Central memory CD8-positive, alpha-beta T cell (primary cell): ENCODE measurements at places on chromosomes 12 and 14.

DNA sequence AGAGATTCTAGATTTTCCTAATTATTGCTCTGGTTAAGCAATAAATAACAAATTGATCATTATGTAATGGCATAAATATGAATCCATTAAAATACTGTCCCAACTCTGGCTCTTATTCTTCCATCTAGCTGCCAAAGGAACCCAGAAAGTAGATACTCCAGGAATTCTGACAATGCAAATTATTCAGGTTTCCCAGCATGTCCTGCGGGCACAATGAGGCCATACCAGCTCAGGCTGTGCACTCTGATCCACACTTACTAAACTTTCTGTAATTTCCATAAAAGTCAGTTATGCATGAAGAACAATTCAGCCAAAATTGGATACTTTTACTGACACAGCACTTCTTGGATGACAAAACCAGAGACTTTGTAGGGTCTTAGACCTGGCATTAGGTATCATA, 576.3 kb downstream of the KCNH5 start:
- no peak for DNase-seq

DNA sequence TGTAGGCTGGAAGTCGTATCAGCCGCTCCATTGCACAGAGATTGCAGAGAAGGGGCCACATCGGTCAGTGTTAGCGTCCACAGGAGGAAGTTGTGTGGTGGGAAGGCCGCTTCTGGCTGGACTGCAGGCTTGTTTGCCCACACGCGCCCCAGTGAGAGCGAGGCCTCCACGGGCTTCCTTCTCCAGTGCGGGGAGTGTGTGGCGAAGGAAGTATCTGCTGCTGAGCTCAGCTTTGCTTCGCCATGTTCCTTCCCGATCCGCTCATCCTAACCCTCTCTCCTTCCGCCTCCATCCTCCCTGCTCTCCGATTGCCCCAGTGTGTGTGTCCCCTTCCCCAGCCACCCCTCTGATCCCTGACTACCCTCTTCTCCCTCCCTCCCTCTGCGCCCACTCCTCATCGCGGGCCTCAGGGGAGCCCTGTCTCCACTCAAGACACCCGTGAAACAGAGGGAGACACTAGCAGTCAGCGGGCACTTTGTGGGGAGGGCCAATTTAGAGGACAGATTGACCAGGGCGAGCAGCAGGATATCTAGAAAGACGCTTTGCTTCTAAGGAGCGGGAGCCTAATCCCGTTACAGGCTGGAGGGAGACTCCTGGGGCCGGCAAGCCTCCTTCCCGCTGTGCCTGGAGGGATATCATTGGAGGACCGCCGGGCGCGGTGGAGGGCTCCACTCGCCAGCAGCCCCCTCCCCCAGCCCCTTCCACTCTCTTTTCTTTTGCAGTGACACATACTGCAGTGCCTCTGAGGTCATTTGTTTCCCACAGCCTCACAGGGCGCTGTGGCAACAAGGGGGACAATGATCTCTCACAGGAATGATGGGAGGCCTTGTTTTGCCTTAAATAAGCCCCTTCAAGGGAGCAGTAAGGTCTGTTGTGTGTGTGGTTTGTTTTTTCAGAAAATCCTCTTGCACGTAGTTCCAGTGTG, 428.8 kb downstream of the ZFP36L1 start:
- no peak for DNase-seq

GRCh38 chr12:104974626-104975290, 11.4 kb upstream of the NOPCHAP1 start:
- DNase-seq: no peak

GRCh38 chr14:99862136-99862535, 68.9 kb downstream of the EML1 start:
- no peak for DNase-seq

DNA sequence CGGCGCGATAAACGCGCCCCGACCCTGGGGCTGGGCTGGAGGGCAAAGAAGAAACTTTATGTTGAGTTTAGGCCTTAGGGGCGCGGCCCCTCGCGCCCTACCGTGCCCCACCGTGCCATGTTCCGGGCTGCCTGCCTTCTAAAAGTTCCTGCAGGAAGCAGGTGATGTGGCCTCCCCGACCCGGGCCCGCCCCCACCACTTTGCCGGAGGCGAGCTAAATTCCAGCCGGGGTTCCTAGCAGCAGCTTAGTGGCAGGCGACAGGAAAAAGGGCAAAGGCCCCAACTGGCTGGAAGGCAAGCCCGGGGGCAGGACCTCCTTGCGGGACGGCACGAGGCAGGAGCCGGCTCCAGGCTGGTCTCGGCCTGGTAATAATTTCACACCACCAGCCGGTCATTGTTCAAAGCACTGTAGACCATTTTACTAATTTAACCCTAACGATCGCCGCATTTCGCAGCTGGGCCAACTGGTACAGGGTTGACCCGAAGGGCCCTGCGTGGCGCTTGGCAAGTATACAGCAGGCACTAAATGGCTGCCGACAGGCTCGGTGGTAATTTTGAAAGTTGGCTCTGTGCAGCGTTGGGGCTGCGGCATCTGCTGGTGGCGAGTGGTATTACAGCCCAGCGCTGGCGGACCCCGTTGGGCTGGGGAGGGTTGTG, 895 bp upstream of the CCDC88C start:
- peak; percentile 86 for DNase-seq

GRCh38 chr12:61869796-61870195, 390.4 kb upstream of the USP15 start:
- no peak for DNase-seq

- DNase-seq: no peak
Observed at GRCh38 chr12:124077701-124078100, 104.7 kb downstream of the ZNF664 start.

DNA sequence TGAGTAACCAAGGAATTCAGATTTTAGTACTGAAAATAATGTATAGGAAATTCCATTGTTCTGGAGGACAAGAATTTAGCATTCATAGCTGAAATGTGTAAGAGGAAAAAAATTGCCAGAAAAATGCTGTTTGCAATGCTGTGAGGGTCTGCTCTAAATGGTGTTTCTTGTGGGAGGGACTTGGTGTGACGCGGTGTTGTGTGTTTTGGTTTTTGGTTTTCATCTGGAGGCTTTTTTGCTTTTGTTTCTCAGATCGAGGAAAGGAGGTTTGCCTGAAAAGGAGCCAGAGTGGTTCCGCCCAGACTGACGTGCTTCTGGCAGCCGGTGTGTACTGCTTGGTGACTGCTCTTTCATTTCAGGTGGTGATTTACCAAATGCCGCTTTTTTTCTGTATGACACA, 211.8 kb upstream of the HMGA2 start:
- DNase-seq: no peak

- DNase-seq: no peak
Observed at GRCh38 chr12:77315407-77315806, 250.0 kb upstream of the E2F7 start.

GRCh38 chr12:29072631-29073030, 76.4 kb upstream of the FAR2 start:
- no peak for DNase-seq

DNA sequence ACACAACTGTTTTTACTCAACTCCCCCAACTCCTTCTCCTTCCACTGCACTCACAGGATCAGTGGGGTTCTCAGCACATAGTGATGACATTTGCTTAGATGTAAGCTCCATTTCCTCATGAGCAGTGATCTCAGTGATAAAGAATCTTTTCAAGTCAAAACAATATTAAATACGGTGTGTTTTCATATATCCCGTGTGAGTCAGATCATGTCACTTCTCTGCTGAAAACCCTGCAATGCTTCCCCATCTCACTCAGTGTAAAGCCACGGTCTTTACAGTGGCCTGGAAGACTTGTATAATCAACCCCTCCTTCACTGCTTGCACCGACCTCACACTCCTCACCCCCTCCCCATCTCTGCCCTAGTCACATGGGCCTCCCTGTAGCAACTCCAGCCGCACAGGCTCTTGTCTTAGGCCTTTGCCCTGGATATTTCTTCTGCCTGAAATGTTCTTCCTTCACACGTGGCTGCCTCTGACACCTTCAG, 149.7 kb upstream of the ARHGAP5 start:
- DNase-seq: no peak

GRCh38 chr12:49767333-49767732, 26.0 kb downstream of the TMBIM6 start:
- no peak for DNase-seq

DNA sequence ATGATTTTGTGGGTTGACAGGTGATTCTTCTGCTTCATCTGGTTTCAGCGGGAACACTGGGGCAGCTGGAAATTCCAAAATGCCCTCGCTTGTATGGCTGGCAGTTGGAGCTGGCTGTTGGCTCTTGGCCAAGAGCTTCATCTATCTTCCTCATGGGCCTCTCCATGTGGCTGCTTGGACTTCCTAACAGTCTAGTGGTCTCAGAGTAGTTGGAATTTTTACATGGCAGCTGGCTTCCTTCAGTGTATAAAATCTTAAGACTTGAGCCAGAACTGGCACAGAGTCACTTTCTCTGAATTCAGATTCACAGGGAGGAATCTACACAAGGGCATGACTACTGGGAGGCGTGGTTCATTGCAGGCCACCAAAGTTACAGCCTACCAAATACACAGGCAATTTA, 204.9 kb upstream of the RMST start:
- DNase-seq: no peak

GRCh38 chr12:13348464-13348863, 151.9 kb downstream of the EMP1 start:
- DNase-seq: no peak

DNA sequence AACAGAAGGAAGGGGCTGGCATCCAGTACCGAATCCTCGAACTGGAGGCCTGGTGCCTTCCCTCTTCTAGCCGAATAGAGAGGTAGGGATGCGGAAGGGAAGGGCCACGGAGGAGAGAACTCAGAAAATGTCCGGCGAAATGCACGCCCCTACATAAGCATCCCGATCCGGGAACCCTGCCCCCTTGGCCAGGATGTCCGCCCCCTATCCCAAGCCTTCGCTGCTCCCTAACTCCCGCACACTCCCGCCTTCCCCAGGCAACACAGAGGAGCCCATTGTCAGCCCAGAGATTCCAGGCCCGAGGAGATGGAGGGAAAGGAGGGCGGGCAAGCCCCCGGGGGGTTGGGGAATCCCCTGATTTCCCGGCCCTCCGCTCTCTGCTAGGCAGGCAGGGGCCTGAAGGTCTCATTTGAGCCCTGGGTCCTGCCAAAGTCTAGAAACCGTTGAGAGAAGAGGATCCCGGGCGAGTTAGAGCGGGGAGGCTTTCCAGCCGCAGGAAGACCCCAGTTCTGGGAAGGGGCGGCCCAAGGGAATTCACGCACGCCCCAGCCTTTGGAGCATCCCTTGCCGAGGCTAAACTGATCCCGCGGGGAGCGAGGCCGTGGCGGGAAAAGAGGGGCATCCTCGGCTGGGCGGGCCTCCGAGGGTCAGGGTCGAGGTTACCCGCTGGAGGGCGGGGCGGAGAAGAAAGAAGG, 569 bp upstream of the ARHGEF40 start:
- no peak for DNase-seq

DNA sequence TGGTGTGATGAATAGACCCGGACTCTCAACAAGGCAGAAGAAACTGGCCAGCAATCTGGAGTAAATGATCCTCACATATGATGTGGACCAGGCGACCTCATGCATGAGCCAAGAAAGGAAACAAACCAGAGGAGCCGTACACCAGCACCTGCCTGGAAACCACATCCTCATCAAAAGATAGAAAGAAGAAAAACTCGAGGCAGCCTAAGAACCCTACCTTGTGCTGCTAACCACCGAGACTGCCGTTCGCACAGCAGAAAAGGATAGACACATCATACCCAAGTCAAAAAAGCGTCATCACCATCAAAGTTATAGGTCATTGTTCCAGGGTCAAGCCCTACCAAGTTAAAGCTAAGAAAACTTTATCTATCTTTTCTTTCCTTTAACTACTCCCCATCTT, 66.7 kb downstream of the RESF1 start:
- DNase-seq: no peak

DNA sequence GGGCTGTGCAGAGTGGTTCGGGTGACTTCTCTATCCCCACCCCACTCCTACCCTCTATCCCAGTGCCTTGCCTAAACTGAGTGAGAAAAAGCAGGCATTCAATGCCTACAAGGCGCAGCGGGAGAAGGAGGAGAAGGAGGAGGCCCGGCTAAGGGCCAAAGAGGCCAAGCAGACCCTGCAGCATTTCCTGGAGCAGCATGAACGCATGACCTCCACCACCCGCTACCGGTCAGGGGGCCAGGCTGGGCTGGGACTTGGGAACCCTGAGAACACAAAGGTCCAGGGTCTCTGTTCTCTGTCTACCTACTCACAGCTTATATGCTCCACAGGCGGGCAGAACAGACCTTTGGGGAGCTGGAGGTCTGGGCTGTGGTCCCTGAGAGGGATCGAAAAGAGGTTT, 11.7 kb downstream of the PRPF40B start:
- DNase-seq: no peak

DNA sequence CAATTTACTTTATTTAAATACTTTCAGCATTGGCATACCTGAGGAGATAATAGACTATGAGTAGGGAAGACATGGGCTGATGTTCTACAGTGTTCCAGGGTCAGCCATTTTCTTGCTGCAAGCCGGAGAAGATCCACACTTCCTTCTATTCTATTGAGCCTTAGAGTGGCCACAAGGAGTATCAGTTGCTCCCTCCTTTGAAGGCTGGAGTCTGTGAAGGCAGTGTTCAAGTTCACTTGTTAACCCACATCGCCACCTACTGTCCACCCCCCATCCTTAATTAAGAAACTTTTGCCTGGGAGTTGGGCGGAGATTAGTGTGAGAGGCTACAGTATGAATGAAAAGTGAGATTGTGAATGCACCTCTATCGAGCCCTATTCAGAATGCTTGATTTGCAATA, 666.6 kb downstream of the NRXN3 start:
- DNase-seq: no peak

DNA sequence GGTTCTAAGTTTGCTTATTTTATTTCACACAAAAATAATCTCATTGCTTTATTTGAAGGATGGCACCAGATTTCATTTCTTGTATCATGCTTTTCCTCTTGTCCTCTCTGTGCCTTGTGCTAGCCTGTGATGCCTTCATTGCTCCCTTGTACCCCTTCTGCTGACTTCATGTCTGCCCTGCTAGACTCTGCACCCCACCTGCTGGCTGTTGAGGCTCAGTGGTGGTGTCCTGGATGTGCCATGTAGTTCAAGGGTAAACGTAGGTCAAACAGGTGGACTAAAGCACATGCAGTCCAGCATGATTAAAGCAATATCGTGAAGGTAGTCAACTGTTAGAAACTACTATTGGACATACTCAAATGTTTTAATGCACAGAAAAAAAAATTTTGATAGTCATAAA, 21.6 kb downstream of the MRPS35 start:
- no peak for DNase-seq

DNA sequence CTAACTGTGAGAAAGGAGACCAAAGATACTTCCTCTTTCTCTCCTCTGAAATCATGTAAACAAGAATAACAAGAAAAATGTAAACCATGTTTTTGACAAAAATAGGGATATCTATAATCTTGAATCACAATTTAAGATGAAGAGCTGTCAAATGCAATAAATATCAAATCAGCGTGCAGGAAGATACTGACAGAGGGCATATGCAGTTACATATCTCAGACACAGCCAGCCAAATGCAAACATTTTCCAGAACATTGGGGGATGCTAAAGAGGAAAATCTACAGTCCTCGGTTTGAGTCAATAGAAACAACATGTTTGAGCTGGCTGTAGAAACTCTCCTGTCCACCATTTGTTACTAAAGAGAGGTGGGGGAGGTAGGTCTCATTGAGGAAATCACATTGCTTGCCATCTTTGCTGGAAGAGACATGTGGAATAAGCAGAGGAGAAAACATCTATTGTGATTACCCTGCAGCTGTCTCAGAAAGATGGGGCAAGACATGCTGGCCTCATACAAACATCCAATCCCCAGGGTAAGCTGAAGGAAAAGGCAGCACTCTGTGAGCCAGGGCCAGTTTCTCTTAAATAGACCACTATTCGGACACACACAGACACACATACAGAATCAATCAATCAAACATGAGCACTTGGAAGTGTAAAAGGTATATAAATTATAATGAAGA, 43.5 kb downstream of the CNTN1 start:
- DNase-seq: no peak

- no peak for DNase-seq
Observed at GRCh38 chr14:55867719-55868118, 250.5 kb upstream of the PELI2 start.
